Osteocyte (in vitro differentiated cells): ENCODE measurements at places on chromosomes 1 and 21. TPM values are rescaled to one million over a fixed set of nuclear protein-coding genes. Genes with fewer than 3 reads are reported as not detected.
A peak's percentile ranks its signal among the peaks of the same experiment; 100 is the strongest.

Gene VHLL
- total RNA-seq, result not detected in 2 replicates

Gene IFNLR1
- 0.16 TPM in 1 of 2 replicates, not detected in the other for total RNA-seq

Gene CAMK1G
- total RNA-seq, result not detected in 2 replicates

Gene MAB21L3
- total RNA-seq, result not detected in 2 replicates

Gene OLIG1
- not detected in 2 replicates for total RNA-seq

Gene DIO1
- total RNA-seq, result not detected in 2 replicates

Gene ANKRD65
- 0.21 and 0.24 TPM in 2 replicates for total RNA-seq

Gene SPRR2G
- not detected in 2 replicates for total RNA-seq

DNA sequence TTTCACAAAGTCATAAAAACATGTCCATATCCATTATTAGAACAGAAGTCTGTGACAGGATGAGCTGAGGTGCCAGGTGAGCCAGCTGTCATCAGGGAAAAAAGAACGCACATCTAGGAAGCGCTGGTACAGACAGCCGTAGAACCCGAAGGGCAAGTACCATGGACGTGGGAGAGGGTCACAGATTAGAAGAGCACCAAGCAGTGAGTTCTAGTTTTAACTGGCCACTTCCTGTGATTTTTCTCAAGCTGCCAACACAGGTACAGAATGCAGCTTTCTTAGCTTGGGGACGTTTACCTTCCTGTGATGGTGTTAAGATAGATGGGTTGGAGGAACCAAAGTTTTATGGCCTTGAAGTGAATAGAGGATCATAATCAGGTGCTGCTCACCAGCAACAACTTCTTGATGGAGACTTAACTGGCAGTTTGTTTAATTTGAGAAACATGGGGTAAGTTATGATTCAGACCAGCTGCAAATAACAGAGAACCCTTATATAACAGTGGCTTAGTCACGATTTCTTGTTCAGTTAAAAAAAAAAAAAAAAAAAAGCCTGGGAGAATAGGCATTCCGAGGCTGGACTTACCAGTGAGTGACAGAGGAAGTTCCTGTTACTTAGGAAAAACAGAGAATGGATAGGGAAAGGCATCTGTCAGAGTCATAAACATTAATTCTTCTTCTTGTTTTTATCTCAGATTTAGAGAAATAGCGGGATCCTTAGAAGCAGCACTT lies 30.9 kb downstream of the AGT start:
- H3K4me3 ChIP-seq, result no peak overlapping the region
- H3K27me3 ChIP-seq, result no peaks in the 10 kb centered on the region
- peaks cover 57% of the 10 kb centered on the region for H3K36me3 ChIP-seq
- no peak overlapping the region for H3K27ac ChIP-seq

- no peak overlapping the region for H3K27ac ChIP-seq
- H3K27me3 ChIP-seq, result peaks cover 7% of the 10 kb centered on the region
- H3K4me1 ChIP-seq, result peaks cover 4% of the 10 kb centered on the region
Measured at GRCh38 chr1:156510709-156511108, 10.1 kb upstream of the MEF2D start.

- H3K27ac ChIP-seq, result no peak overlapping the region
- peaks cover 4% of the 10 kb centered on the region for H3K36me3 ChIP-seq
- no peak overlapping the region for H3K4me3 ChIP-seq
- DNase-seq, result no peak
- H3K27me3 ChIP-seq, result no peaks in the 10 kb centered on the region
Measured at GRCh38 chr1:59155351-59155750, 141.5 kb upstream of the FGGY start.

DNA sequence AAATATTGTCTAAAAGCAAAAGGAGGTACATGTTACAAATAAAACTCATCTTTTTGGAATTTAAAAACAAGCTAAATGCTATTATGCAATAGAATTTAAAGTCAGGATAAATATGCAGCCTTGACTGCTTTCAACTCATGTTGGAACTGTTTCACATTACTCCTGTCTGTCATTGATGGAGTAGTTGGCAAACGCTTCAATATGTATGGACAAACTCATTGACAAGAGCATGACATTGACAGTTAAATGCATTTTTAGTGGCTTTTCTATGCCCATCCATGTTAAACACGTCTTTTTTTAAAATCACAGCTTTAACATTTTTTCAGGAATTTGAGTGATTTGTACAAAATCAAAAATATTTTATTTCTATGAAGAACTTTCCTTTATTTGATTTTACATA lies 1560.5 kb downstream of the KCNT2 start:
- H3K27ac ChIP-seq, result no peak overlapping the region
- no peaks in the 10 kb centered on the region for H3K36me3 ChIP-seq
- DNase-seq, result no peak
- H3K27me3 ChIP-seq, result no peaks in the 10 kb centered on the region

DNA sequence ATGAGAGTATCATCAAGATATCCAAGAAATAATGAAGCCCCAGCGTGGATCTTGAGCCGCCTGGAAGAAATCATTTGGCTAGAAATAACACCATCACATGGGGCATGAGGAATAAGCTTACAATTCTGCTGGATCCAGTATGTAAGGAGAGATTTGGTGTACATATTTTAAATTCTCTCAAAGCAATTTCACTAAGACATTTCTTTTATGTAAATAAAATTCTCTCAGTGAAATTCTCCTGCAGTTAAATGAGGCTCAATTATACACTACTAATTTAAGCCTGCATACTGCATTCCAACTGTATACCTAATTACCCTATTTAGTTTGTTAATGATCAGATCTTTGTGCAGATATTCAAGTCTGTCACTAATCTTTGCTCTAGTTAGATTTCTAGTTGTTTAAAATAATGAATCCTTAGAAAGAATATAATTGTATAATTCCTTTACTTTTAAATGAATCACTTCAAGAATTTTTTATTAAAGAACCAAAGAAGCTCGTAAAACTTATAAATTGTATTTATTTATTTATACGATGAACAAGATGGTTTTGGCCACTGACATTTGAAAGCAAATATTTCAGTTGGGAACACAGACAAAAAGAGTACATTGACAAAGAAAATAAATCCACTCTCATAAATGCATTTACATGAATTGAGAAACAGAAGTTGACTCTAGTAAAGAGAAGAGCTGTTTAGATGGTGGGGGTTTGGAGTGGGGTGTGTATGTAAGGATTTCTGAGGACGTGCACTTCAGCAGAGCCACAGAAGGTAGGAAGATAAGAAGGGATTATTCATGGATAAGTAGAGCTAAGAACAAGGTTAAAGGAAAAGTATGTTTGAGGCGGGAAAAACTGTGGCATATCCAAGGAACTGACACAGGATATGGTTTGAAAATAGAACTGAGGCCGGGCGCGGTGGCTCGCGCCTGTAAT lies 466.8 kb downstream of the DSCAM start:
- H3K27me3 ChIP-seq, result no peaks in the 10 kb centered on the region
- no peaks in the 10 kb centered on the region for H3K4me1 ChIP-seq
- H3K4me3 ChIP-seq, result no peak overlapping the region
- H3K36me3 ChIP-seq, result no peaks in the 10 kb centered on the region
- DNase-seq, result no peak

DNA sequence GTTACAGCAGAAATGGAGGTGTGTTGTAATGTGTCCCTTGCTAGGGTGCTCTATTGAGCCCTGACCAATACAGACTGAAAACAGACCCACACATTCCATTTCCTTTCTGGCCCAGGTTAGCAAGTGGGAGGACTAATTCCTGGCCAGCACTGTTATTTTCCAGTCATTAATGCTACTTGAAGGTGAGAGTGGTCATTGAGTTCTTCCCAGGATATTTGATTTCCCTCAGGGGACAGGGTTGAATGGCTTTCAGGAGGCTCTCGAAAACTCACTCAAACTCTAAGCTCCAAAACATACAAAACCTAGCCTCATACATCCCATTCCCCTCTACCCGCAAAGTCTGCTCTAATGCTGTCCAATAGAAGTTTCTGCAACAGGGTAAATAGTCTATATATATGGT lies 6.2 kb downstream of the LRRC52 start:
- no peak overlapping the region for H3K27ac ChIP-seq
- no peak overlapping the region for H3K4me3 ChIP-seq
- peaks cover 9% of the 10 kb centered on the region for H3K27me3 ChIP-seq
- no peaks in the 10 kb centered on the region for H3K36me3 ChIP-seq
- DNase-seq, result no peak

DNA sequence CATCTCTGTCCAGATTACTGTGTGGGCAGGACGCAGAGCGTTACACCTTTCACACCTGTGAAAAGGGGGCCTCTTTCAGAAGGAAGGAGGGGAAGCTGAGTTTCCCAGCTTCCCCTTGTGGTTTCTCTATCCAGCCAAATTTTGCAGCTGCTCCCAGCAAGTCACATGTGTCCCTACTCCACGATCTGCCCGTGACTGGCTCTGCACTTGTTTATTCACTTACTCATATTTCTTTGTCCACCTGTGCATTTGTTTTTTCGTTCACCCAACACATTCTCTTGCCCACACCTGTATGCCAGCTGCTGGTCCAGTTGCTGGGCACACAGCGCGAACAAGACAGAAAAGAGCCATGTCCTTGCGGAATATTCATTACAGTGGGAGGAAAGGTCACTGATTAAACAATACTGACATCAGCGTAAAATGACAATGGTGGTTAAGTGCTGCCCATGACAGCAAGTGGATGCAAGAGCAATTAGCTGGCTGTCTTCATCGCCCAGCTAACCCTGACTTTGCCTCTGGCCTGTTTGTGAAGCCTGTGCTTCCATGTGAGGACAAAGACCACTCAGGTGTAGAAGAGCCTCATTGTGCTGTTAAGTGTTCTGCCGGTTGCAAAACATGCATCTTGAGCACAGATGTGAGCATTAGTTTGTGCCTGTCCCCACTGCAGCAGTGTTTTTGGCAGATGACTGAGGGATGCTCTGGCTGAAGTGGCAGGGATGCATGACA lies 28.6 kb upstream of the NEK2 start:
- no peak overlapping the region for H3K27ac ChIP-seq
- no peaks in the 10 kb centered on the region for H3K36me3 ChIP-seq
- no peak for DNase-seq
- H3K4me1 ChIP-seq, result peaks cover 6% of the 10 kb centered on the region

GRCh38 chr1:246526915-246527314 lies 19.8 kb upstream of the SMYD3 start:
- no peaks in the 10 kb centered on the region for H3K4me1 ChIP-seq
- no peak overlapping the region for H3K27ac ChIP-seq
- H3K36me3 ChIP-seq, result peaks cover 2% of the 10 kb centered on the region
- no peak overlapping the region for H3K4me3 ChIP-seq
- H3K27me3 ChIP-seq, result peaks cover under 1% of the 10 kb centered on the region

GRCh38 chr21:35349376-35350080 lies 300.4 kb upstream of the RUNX1 start:
- H3K4me3 ChIP-seq, result no peak overlapping the region
- peaks cover 10% of the 10 kb centered on the region for H3K4me1 ChIP-seq
- H3K27me3 ChIP-seq, result peaks cover 9% of the 10 kb centered on the region
- H3K36me3 ChIP-seq, result no peaks in the 10 kb centered on the region
- DNase-seq, result no peak

DNA sequence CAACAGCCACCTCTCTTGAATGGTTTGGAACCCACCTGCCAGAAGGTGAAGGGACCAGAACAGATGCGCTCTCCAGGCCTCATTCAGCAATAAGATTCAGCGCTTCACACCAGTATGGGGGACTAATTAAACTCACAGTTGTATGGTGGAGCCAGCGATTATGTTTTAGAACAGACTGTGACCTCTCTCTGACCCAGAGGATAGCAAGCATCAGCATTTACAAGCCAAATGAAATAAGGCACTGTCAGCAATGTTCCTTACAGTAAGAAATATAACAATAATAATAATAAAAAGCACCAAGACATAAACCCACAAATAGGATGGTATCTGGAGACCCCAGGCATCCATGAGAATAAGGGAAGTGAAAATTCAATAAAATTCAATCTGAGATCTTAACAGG lies 6.9 kb upstream of the CDC42BPA start:
- no peak for DNase-seq
- H3K36me3 ChIP-seq, result no peaks in the 10 kb centered on the region
- H3K27ac ChIP-seq, result no peak overlapping the region
- no peak overlapping the region for H3K4me3 ChIP-seq

DNA sequence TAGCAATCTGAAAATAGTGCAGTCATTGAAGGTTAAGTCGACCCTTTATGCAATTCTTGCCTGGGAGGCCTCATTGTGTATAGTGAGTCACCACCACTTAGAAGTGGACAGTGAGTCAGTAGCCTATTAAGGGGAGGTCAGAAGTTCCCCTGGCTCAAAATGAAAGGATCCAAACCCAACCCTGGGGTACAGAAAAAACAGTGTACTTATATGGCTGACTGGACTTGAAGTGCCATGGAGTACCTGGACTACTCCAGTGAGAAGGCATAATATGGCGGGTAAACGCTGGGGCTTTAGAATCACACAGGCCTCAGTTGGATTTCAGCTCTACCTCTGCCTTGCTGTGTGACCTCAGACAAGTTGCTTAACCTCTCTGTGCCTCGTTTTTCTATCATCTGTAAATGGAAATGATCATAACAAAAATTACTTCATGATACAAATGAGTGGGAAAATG lies 2.2 kb upstream of the BCL9 start:
- no peaks in the 10 kb centered on the region for H3K36me3 ChIP-seq
- H3K27ac ChIP-seq, result peak overlapping the region; percentile 85
- peaks cover 36% of the 10 kb centered on the region for H3K4me1 ChIP-seq
- H3K4me3 ChIP-seq, result no peak overlapping the region
- DNase-seq, result no peak
- H3K27me3 ChIP-seq, result peaks cover 16% of the 10 kb centered on the region

- no peak for DNase-seq
- H3K36me3 ChIP-seq, result no peaks in the 10 kb centered on the region
- H3K27me3 ChIP-seq, result no peaks in the 10 kb centered on the region
- no peak overlapping the region for H3K27ac ChIP-seq
Measured at GRCh38 chr21:22201126-22201525, 1202.9 kb downstream of the NCAM2 start.

DNA sequence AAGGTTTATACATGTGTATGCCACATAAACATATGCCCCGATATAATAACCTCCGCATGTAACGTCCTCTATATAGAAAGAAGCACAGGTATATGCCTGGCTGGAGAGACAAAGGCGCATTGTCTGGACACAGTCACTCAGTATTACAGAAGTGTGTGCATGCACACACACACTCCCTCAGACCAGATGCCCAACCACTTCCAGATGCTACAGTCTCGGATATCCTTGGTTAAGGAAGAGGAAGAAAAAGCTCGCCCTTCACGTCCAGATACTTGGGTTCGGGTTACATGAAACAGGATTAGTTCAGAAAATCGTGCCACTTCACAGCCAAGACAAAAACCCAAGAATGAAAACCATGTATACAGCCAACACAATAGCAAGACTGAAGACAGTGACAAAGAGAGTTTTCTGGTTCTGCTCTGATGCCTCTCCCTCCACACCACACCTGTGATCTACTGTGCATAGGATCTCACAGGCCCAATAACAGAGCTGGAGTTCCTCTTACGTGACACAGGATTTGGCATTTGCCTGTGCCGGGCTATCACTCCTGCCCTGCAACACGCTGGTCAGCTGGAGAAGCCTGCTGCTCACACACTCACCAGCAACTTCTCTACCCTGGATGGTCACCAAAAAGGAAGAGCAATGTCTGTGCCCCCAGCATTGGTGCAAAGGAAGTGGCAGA lies 75.0 kb downstream of the SSBP3 start:
- DNase-seq, result no peak
- no peaks in the 10 kb centered on the region for H3K27me3 ChIP-seq
- H3K36me3 ChIP-seq, result no peaks in the 10 kb centered on the region
- peaks cover 50% of the 10 kb centered on the region for H3K4me1 ChIP-seq
- peak overlapping the region; percentile 5 for H3K27ac ChIP-seq

DNA sequence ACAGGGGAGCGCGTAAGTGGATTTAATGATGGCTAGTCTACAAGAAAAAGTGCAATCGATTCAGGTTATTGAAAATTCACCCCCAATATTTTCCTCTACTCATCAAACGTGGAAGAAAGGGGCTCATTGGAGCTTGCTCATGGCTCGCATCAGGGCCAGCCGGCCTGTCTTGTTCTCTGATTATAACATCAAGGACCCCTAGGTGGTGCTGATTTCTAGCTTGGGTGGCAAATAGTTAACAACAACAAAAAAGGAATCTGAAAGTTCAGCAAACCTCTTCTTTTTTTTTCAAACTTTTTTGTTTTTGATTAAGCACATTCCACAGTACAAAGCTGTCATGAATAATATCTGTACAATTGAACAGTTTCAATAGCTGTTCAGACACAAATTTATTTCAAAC lies 35.8 kb upstream of the SOD1 start:
- H3K36me3 ChIP-seq, result no peaks in the 10 kb centered on the region
- no peak for DNase-seq
